Cortex of kidney (tissue), 1 donor: ENCODE measurements at places on chromosomes 5 and 9.

DNA sequence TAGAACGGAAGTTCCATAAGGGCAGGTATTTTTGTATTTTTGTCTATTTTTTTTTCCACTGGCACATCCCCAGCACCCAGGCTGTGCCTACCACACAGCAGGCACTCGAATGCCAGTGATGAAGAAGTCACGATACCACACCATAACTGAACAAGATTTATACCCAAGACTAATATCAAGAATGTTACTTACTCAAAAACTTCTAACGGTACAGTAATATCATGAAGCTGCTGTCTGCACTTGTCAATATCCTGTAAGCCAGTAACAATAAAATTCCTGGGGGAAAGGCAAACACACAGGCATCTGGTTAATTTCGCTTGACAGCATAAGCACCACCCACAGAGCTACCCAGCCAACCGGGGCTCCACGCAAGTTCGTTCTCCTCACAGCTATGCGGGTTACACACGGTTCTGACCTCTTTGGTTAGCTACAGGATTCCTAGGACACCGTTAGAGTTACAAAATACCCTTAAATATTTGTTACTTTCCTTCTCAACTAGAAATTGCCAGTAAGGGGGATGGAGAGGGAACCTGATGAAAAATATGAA is 1.3 kb downstream of the MED10 start:
- DNase-seq = no peak

GRCh38 chr5:140690376-140690932 is 716 bp downstream of the HARS1 start:
- no peak for DNase-seq

- DNase-seq = no peak
Measured at GRCh38 chr5:170289121-170289520, 8.5 kb downstream of the LCP2 start.

- DNase-seq = no peak
Measured at GRCh38 chr5:181149806-181150733, 2.7 kb downstream of the OR2V2 start.

DNA sequence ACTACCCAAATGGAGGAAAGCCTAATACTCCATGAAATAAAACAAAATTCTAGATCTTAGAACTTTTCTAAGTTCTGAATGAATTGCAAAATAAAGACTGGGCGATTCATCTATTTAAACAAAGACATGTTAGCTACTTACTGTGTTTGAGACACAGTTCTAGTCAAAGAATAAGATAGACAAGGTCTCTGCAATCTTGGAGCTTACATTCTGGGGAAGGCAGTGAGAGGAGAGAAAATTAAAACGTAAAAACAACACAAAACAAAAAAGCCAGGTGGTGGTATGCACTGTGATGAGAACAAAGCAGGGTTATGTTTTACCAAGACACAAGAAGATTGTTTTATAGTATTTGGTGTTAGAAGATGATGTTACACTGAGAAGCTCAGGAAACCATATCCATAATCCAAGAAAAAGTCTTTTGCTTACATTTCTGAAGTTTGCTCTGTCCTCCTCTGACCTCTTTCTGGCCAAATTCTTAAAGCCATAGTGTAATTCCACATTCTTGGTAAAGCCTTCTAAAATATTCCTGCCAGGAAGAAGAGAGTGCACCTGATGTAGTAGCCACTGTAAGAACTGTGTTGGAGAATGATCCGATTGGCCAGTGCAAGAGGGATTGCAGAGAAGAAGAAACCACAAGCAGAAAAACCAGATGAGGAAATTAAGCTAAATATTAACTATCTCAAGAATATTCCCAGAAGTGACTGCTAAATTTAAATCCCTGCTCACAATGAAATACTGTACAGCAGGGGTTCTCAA is 218.4 kb downstream of the PCSK1 start:
- DNase-seq = no peak

GRCh38 chr5:80672140-80672736 is 17.5 kb upstream of the DHFR start:
- no peak for DNase-seq

DNA sequence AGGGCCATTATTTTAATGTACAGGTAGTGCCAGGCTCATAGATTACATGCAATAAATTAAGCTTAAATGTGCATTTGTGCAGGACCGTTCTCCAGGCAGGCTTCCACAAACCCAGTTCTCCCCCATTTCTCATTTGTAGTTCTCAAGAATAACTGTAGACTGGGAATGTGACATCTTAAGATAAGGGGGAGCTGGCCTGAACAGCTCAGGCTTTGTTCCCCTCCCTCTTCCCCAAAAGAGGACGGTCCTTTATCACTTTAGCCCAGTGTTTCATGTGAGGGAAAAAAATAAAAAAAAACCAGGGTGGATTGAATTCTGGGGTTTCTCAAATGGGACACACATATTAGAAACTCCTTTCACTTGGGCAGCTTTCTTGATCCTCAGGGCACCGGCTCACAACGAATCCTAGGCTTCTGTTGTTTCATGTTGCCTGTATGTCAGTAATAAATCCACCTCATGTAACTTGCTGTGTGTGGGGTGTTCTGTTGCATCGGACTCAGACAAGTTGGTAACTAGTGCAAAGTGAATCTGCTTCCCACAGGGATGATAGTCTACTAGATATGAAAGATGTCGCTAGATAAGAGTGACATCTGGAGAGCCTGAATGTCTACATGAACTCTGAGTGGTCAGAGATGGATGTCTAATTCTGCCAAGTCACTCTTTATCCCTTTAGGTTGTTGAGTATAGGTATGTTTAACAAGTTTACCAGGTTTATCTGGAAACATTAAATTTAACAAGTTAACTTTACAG is 2030.6 kb upstream of the NUDT12 start:
- no peak for DNase-seq

GRCh38 chr5:170186156-170186555 is 46.6 kb upstream of the C5orf58 start:
- DNase-seq = no peak

DNA sequence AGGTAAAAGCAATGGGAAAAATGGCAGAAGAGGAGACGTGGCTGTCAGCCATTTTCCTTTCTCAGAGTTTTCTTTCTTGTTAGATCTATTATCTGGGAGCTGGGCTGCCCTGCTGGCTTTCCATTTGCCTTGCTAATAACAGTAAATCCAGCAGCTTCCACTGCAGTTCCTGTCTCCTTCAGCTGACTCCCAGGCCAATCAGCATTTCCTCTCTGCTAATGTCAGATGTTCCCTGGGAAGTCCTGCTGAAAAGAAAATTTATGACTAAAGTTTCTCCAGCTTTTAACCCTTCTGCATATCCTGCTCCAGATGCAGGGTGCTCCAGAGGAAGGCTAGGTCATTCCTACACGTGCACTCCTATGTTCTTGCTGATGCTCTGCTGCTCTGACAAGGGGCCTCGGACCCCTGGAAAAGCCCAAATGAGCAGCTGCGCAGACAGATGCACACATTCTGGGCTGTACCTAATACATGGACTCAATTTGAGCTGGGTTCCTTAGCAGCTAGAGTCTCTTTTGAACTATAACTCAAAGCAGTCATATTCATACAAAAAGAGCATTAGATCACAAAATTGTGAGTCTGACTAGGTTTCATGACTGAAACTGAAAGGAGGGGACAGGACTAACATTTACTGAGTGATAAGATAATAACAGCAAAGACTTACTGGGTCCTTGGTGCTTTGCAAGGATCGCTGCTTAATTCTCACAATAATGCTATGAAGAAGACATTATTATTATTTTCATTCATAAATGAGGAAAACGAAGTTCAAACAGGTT is 182.2 kb downstream of the MAPKAP1 start:
- DNase-seq = no peak

DNA sequence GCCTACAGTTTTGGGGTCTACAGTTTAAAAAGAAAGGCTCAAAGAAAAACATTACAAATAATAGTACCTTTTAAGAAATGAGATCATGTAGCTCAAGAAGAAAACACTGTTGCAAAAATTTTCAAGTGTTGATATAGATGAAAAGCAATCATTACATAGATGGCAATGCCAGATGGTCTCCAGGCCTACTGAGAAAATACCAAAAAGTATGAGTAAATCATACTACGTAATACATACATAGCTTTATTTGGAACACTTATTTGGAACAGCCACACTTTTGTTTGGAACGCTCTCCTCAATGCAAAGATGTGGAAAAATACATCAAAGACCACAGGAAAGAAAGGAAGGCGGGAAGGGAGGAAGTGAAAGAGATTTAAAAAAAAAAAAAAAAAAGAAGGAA is 44.1 kb downstream of the MARCHF11 start:
- no peak for DNase-seq

DNA sequence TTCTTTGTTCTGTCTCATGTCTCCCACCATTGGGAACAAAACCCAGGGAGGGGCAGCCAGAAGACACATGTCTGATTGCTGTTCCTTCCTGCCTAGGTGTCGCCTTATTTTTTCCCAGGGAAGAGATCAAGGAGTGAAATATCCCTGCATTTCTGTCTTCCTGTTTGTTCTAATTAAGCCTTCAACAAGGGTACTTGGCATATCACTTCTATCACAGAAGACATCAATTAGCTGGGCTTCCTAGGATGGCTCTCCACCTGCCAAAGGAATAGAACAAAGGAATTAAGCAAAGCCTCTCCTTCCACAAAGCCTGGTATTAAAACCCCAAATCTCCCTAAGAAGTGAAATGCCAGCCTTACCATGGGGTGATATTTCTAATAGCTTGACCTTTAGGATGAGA is 299.5 kb upstream of the CD180 start:
- no peak for DNase-seq

DNA sequence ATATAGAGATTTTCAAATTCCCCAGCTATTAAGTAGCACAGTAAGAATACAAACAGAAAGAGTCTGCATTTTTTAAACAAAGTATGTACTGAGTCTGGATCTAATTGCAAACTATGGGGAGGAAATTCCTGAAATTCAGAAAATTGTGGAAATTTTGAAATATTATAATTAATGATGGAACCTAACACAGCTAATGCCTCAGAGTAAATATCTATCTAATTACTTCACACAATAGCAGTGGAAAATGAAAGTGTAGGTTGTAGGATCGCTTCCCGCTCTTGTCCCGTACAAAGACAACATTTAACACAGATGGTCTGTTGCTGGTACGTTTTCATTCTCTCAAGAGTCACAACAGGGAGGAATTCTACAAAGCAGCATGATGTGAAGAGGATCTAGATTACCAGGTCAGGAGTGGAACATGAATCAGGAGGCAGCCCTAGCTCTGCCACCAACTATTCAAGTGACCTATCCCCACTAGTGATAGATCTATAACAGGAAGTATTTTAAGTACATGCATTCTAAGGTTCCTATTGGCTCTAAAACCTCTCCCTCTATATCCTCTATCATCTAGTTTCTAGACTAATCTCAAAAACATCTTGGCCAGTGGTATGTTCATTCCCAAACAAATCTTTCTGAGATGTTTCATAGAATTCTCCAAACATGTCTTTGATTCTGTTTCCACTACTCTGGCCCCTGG is 58.9 kb upstream of the GRAMD2B start:
- no peak for DNase-seq

GRCh38 chr9:123438821-123439220 is 82.8 kb downstream of the CRB2 start:
- no peak for DNase-seq

GRCh38 chr5:168020542-168021294 is 270.7 kb upstream of the WWC1 start:
- DNase-seq = no peak

DNA sequence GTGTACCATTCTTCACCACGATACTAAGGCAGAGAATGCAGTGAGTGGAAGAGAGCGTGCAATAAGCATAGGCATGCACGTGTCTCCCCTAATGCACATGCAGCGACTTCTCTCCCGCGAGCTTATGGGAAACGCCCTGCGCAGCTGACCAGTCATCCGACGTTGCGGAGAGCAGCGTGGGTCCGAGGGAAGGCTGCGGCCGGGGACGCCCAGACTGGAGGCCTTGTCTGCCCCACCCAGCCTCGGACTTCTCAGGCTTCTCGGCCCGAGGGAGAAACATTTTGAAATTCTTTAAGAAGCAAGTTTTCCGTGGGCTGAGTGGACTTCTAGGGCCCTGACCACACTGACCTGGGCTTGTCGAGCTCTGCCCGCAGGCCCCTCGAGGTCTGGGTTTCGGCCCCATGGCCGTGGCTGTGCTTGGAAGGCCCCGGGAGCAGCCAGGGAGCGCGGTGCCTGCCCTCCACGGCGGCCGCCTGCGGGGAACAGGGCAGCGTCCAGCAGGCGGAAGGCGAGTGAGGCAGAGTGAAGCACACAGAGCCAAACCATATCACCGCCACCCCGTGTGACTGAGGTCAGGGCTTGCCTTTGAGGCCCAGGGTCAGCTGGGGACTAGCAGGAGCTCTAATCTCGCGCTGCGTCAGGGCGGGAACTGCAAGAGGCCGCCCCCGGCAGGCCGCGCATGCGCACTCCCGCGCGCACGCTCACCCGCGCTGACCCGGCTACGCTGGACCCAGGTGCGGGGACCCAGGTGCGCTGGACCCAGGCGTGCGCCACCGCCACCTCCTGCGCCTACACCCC is 60.0 kb upstream of the IRX1 start:
- no peak for DNase-seq

- DNase-seq = no peak
Measured at GRCh38 chr9:122099271-122099869, 6.3 kb upstream of the TTLL11 start.

DNA sequence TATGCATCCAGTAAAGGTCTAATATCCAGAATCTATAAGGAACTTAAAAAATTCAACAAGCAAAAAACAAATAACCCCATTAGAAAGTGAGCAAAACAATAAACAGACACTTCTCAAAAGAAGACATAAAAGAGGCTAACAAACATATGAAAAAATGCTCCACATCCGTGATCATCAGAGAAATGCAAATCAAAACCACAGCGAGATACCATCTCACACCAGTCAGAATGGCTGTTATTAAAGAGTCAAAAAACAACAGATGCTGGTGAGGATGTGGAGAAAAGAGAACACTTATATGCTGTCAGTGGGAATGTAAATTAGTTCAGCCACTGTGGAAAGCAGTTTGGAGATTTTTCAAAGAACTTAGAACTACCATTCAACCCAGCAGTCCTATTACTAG is 86.1 kb downstream of the WWC1 start:
- no peak for DNase-seq

DNA sequence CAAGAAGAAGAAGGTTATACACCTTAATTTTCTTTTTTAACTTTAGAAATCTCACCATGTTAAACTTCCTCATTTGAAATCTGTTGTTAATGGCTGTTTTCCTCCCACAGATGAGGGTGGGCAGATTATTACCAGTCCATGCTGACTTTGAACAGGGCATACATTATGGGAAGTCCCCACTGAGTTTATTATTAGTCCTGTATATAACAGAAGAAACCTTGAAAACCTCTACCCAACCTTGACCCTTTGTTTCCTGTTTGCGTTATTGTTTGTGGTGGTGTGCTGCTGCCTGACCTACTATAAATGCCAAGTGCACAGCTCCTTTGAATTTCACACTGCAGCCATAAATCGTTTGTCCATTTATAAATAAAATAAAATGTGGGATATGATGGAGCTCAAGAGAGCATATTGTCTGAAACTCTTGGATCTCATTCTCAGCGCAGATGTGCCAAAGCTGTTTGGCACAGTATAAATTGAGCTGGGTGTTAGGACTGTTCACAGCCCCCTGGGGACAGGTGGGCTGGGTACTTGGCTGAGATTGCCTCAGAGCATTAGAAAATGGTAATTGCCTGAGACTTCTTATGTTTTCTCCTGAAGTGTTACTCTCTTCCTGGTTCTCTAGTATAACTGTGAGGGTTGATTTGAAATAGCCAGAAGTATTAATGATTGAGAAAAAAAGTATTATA is 139.6 kb downstream of the SPATA31D1 start:
- DNase-seq = no peak
